ENCODE measurements at places on chromosomes 1 and 21. TPM values are rescaled to one million over a fixed set of nuclear protein-coding genes. Genes with fewer than 3 reads are reported as not detected.

DNA sequence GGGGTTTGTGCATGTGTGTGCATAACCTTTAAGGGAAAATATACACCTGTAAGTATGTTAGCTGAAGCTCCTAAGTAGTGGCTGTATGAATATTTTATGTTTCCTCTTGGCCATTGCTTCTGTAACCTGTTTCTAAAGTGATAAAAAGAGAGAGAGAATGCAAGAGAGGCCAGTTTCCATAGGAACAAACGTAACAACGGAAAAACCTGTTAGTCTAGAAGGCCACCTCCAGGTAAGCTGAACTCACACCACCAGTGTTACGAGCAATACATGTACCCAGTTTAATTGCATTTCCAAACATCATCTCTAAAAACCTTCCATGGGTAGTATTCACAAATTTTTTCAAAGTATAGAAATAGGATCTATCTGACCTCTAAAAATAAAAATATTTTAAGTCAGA, 63.1 kb downstream of the PLPPR4 start:
- no peak for DNase-seq

DNA sequence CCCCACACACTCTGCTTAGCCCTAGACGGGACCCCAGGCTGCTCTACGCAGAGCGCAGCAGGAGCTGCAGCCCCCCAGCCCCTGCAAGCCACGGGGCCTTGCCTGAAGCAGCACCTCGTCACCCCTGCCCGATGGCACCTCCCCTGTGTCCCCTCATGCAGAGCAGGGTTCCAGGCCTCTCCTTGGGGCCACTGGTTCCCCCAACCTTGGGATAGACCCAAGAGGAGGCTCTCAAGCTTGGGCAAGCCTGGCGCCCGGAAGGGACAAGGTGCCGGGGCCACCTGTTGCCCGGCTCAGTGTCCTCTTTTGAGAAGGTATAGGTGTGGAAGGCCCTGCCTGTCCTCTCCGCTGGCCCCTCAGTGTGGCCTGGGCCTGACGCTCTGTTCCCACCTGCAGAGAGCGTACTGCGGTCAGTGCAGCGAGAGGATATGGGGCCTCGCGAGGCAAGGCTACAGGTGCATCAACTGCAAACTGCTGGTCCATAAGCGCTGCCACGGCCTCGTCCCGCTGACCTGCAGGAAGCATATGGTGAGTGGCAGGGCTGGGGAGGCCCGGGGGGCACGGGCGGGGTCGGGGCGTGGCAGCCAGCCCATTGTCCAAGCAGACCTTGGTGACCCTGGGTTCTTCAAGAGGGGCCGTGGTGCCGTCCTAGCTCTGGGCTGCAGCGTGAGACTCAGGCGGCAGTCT, 50.6 kb downstream of the FAAP20 start:
- DNase-seq, result peak; percentile 47

- no peak for DNase-seq
These were observed 426.1 kb downstream of the PLPP3 start for GRCh38 chr1:56153276-56153675.

Gene JAK1
- 87.1 TPM for total RNA-seq

Gene ASCL5
- not detected for total RNA-seq

Gene NBPF15
- total RNA-seq, result 7.8 TPM

GRCh38 chr1:185699874-185700273, 34.3 kb upstream of the HMCN1 start:
- DNase-seq, result no peak

GRCh38 chr1:3680488-3681230, 28.3 kb downstream of the TP73 start:
- DNase-seq, result no peak

- peak; percentile 75 for DNase-seq
These were observed at the start of gene KDM5B for GRCh38 chr1:202807926-202808757. Gene KDM5B, minus strand, starts transcription at chr1:202808421. Its CDS starts 116 bp downstream, at chr1:202808305.

Gene CRNN
- not detected for total RNA-seq

DNA sequence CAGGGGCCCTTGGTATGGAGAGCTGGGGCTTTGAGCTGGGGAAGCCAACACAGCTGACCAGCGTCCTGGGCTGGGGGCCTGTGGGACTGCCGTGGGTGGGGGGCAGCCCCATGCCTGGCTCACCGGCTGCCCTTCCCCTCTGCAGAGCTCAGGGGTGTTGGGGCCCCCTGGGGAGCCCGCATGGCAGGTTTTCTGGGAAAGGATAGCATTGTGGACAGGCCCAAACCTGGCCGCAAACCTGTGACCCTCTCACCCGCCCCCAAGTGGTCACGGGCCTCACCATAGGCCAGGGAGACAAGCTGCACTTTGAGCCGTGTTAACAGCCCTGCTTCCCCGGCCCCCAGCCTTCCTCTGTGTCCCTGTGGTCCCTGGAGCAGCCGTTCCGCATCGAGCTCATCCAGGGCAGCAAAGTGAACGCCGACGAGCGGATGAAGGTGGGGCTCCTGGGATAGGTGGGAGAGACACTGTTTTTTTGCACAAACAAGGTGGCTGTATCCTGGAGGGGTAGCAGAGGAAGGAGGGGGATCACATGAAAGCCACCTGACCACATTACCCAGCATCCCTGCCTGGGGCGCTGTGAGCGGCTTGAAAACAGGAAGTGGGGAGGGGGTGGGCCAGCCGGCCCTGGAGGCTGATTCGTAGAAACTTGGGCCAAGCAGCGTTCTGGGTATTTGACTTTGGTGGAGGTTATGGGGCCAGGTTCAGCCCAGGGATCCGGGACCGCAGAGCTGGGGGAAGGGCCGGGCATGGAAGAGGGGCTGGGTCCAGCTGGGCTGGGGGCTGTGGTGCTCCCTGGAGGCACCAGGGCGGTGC, 65.9 kb downstream of the PIK3CD start:
- DNase-seq, result peak; percentile 84

- no peak for DNase-seq
These were observed 58.8 kb upstream of the TBX15 start for GRCh38 chr1:119046785-119047438.

DNA sequence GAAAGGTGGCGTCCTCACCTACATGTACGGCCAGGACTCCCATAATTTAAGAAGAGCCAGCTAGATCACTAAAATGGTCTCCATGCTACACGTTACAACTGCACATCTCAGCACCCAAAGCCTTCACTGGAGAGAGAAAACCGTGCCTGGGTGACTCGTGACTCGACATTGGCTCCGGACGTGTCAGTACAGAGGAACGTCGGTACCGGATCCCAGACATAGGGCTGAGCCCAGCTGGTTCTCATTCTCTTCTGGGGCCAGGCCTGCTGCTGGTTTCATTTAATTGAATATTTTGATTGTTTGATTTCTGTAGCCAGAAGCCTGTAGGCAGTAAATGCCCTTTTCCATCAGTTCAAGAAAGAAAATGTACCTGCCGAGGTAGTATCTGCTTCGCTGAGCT, 93.1 kb downstream of the HHIPL2 start:
- DNase-seq, result no peak

DNA sequence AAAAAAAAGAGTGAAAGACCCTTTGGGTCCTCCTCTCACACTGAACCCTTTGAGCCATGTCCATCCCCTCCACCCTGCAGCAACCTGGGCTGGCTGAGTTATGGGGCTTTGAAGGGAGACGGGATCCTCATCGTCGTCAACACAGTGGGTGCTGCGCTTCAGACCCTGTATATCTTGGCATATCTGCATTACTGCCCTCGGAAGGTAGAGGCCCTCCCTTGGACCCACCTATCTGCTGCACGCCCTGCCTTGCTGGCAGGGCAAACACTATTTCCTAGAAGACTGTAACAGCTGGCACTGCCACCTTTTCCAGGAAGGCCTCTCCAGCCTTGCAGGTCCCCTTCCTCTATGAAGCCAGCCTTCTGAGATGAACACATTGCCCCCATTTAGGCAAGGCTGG, 1.1 kb downstream of the SLC50A1 start:
- DNase-seq, result no peak

DNA sequence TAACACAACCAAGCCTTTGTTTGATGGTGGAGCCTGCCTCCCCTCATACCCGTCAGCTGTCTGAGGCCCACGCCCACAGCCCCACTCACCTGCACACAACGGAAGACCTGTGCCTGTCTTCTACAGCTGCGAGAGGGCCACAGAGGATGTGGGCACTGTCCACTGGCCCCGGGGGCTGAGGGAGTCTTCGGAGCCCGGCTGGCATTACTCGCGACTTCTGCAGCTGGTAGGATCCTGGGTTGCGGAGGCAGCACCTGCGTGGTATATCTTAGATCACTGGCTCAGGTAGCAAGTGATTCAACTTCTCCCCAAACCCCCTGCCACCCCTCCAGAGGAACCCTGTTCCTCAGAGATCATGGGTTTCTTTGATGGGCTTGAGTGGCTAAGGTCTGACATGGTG, 109.9 kb downstream of the EDEM3 start:
- DNase-seq, result no peak

Gene PLXNA2
- 18.0 TPM for total RNA-seq

- no peak for DNase-seq
These were observed 215.6 kb downstream of the DENND1B start for GRCh38 chr1:197559655-197560054.

- no peak for DNase-seq
These were observed 2135.4 kb downstream of the MRPL39 start for GRCh38 chr21:23471877-23472276.

- no peak for DNase-seq
These were observed 59.2 kb upstream of the KCNK2 start for GRCh38 chr1:215023155-215023832.

DNA sequence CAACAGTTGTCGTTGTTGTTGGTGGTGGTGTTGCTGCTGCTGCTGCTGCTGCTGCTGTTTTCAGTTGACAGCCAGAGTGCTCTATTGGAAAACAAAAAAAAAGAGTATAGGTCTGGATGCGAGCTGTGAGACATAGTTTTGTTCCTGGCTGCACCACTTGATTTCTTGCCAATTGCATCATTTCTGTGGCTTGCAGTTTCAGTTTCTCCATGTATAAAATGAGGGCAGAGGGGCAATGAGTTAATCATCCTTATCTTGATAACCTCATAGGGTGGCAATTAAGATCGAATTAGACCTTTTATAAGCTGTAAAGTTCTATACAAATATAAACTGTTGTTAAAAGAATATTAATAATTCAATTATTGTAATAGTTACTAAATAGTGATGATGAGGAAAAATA, 156.7 kb downstream of the DMRTA2 start:
- DNase-seq, result no peak

DNA sequence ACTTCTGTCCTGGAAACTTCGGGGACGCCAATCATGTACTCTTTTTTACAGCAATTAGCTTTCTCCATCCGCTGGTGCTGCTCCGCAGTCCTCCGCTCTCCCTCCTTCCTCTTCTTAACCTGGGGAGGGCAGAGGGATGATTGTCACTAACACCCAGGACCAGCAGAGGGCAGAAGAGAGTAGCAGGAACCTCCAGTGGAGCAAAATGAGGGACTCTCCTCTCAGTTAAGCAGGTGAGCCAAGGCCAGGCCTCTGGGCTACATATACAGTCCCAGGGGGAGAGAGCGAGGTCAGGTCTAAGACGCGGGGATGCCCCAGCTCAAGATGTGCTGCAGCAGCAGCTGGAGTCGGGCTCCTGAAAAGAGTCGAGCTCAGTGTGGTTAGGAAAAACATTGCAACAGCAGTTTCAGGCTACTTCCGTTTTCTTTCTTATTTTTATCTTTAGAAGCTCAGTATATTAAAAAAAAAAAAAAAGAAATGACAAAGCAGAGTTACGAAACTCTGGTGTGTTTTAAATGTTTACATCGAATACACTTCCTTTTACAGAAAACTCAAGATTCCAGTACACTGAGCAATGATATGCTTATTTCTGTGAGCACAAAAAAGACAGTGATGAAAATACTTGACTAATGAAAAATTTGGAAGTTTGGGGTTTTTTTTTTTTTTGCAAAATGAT, 25.7 kb upstream of the NLRP3 start:
- peak; percentile 75 for DNase-seq

Gene LAD1
- 6.4 TPM for total RNA-seq

- DNase-seq, result peak; percentile 77
These were observed 51.0 kb upstream of the ERRFI1 start for GRCh38 chr1:8077120-8077573.

Gene PLA2G2F
- not detected for total RNA-seq

DNA sequence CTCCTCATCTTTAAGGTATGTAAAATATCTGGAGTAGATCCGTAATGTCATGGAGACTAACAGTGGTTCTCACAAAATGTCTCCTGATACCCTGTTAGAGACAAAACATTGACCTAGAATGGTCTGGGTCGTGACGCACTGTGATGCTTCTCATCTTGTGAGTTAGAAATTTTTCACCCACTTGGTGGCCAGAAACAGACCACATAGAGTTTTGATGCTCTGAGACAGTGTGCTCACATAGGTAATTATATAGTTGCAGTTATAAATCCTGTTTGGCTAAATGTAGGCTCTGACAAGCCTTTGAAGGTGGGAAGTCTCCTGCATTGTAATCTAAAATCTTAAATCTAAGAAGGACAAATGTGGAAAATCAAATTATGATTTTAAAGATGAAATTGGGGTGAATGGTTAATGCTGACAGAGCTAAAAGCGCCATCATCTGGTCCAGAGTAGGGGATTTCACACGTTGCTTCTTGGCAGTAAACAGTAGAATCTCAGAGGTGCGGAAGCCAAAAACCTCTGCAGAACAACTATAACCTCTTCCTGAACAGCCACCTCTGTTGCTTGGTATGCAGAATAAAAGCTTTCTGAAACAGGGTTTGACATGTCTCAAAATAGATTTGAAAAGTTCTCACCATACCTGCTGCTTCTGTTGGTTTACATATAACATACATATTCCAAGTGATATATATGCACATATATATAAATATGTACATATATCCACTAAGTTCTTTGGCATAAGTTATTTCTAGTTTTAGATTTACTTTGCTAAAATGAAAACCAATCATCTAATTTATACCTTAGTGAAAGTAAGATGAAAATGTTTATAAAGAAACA, 17.1 kb downstream of the RPAP2 start:
- no peak for DNase-seq

Gene RYR2
- total RNA-seq, result 805 TPM

- DNase-seq, result no peak
These were observed 131.2 kb downstream of the DISC1 start for GRCh38 chr1:231757759-231758158.

Gene RSPH1
- total RNA-seq, result not detected

GRCh38 chr1:32741413-32742198, 39.0 kb upstream of the SYNC start:
- DNase-seq, result no peak

- DNase-seq, result no peak
These were observed 52.5 kb downstream of the POU2F1 start for GRCh38 chr1:167273027-167273800.

DNA sequence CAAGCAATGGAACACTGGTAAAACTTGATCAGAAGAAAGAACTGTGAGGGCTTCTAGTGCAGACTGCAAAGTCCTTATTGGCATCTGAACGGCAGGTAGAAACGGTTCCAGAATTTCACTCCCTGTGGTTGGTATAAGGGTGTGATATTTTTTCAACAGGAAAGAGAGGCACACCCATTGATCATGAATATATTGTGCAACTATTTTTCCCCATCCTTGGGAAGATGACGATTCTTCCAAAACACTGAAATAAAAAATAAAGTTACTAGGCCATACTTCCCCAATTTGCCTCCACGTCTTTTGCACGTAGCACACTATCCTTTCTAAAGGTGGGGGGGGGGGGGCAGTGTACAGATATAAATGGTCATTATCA, 49.6 kb downstream of the TARBP1 start:
- DNase-seq, result no peak

- DNase-seq, result no peak
These were observed 156.8 kb downstream of the GABPA start for GRCh38 chr21:25891596-25891995.
